Activated T-helper 1 cell treated with anti-CD3 and anti-CD28 coated beads, Interleukin-12 subunit alpha, Interleukin-12 subunit beta, Interleukin-2, Interleukin-4 antibody, amounts not matched to agents 30 ng/mL and 10 ng/mL and 1 ng/mL, durations not matched to agents 14 hours and 24 hours and 36 hours (primary cell): ENCODE measurements at places on chromosomes 11 and 22. TPM values are rescaled to one million over a fixed set of nuclear protein-coding genes. Genes with fewer than 3 reads are reported as not detected.

Gene ACR
- total RNA-seq: not detected in 2 replicates

Gene DERL3
- total RNA-seq: 13.8 and 18.8 TPM in 2 replicates

Gene PPP6R2
- total RNA-seq: 46.0 and 48.5 TPM in 2 replicates

Gene SYCE3
- total RNA-seq: 0.83 TPM in 1 of 2 replicates, not detected in the other

Gene ESAM
- total RNA-seq: 0.52 and 0.64 TPM in 2 replicates

Gene KRTAP5-2
- not detected in 2 replicates for total RNA-seq

Gene TRIM48
- total RNA-seq: not detected in 2 replicates

Gene DEUP1
- total RNA-seq: not detected in 2 replicates

Gene FIBP
- total RNA-seq: 86.8 and 93.2 TPM in 2 replicates

Gene ALDH3B1
- not detected in 2 replicates for total RNA-seq

Gene ISX
- not detected in 2 replicates for total RNA-seq

Gene TTC17
- 74.4 and 74.7 TPM in 2 replicates for total RNA-seq

Gene MYOD1
- not detected in 2 replicates for total RNA-seq

Gene LPXN
- 70.4 and 73.6 TPM in 2 replicates for total RNA-seq

Gene ARVCF
- 2.4 and 3.1 TPM in 2 replicates for total RNA-seq

Gene PHOX2A
- not detected in 2 replicates for total RNA-seq

Gene ACRV1
- total RNA-seq: not detected in 2 replicates

Gene ADORA2A
- 27.3 and 27.7 TPM in 2 replicates for total RNA-seq
